Pancreas (tissue), 10 donors: ENCODE measurements at places on chromosomes 16 and 17. TPM values are rescaled to one million over a fixed set of nuclear protein-coding genes. Genes with fewer than 3 reads are reported as not detected.

GRCh38 chr16:74758801-74759200 lies 15.8 kb downstream of the FA2H start:
- DNase-seq = peak; percentile 40

The EVPLL gene
- not detected for total RNA-seq

The PRDM7 gene
- not detected for total RNA-seq

DNA sequence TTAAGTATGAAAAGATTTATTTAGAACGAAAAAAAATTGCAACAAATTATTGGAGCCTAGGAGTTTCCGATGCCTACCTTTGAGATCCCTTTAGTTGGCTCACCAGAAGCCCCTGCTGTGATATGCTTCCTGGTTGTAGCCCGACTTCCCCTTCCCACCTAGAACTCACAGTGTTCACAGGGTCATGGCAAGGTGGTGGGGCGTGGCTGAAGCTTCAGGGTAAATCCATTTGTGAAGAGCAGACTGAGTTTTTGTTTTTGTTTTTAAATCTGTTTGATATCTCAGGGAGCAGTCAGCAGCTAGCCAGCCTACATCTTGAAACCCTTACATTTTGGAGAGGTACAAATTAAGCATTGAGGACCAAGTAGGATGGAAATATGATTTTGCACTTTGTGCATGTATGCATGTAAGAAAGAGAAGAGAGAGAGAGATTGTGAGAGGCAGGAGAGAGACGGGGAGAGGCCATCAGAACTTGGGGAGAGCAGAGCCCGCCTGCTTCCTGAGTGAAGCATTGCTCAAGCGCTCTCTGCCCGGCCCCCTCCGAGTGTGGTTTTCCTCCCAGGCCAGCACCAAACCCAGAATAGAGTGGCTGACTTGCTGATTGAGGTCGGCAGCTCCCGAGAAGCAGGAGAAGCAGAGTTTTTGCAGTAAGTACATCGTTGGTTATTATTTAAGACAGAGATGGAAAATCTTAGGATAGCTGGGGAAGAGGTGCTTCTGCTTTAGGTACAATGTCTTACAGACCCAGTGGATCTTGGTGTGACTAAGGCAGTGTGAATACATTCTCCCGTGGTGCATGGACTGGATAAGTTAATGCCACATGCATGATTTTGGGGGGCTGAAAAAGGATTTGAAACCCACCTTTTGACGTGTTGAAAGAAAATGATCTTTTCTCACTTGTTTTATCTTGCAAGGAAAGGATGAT lies 64.2 kb downstream of the SPECC1 start:
- DNase-seq = no peak

GRCh38 chr17:79538291-79538690 lies 72.6 kb downstream of the RBFOX3 start:
- no peak for DNase-seq

The CLDN6 gene
- 0.40 TPM for total RNA-seq

GRCh38 chr17:82173351-82174041 lies 39.1 kb downstream of the CCDC57 start:
- no peak for DNase-seq

- DNase-seq = no peak
These were observed 1.8 kb downstream of the ATP2A3 start for GRCh38 chr17:3962217-3962964.
